ENCODE measurements at places on chromosomes 6 and 20. TPM values are rescaled to one million over a fixed set of nuclear protein-coding genes. Genes with fewer than 3 reads are reported as not detected.

GRCh38 chr6:75602246-75603105 lies 796 bp downstream of the SENP6 start:
- DNase-seq, result peak; percentile 48

DNA sequence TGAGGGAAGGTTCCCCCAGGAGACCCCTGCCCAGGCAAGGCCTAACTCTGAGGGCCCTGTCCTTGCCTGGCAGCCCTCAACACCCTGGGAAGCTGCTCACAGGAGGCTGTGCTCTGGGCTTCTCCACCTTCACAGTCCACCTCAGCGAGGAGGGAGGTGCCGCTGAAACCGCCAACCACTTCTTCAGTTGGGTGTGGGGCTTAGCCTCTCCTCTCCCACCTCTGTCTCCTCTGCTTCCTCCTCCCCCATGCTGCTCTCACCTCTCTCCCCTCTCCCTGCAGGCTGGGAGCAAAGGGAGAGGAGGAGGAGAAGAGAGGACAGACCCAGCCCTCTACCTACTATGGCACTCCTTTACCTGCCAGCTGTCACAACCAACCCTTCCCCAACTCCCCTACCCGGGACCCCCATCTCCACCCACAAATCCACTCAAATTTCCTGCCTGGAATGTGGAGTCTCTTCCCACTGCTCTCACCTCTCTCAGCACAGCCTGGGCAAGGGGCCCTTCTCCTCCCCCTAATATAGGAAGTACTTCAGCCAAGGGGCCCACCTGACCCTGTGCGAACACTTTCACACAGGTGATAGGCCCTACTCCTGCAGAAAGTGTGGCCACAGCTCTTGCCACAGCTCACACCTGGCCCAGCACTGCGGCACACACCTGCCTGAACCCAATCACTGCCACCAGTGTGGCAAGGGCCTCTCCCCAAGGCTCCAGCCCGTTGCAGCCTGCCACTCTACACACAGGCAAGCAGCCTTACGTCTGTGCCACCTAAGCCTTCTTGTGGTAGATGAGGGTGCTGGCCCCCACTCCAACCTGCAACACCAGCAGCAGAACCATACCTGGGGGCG lies 7.2 kb downstream of the RING1 start:
- no peak for DNase-seq

DNA sequence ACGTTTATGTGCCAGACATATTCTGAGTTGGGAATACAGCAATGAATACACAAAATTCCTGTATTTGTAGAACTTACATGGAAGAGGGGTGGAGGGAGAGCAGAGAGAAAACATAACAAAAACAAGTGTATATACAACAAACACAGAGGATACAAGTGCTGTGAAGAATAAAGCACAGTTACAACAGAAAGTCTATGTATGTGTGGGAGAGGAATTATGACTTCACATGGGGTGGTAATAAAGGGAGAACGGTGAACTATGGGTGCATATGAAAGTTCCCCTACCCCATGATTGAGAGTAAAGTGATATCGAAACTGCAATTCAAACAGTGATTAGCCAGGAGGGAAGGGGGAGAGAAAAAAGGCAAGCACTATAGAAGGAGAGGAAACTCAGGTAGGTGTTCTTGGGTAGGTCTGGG lies 24.6 kb downstream of the HBS1L start:
- no peak for DNase-seq

GRCh38 chr6:116419069-116419786 lies 41.9 kb upstream of the CALHM6 start:
- DNase-seq, result no peak

DNA sequence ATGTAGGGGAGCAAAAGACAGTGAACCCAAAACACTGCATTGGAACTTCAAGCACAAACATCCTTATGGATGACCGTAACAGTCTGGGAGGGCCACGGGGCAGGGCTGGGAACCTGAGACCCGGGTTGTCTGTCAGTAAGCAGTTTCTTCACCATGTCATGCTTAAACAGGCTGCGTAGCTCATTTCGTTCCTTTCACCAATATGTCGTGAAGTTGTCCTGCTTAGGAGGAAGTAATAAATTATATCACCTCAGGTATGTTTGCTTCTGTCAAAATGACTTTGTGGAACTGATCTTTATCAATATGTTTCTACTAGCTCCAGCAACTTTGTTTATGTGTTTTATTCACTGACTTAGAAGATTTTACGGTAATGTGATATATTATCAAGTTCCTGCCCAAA lies 12.4 kb upstream of the MAK start:
- DNase-seq, result no peak

- no peak for DNase-seq
Observed at GRCh38 chr6:119442776-119443184, 93.2 kb upstream of the MAN1A1 start.

- DNase-seq, result no peak
Observed at GRCh38 chr6:47603995-47604394, 94.4 kb upstream of the ADGRF4 start.

- DNase-seq, result no peak
Observed at GRCh38 chr6:138923561-138923960, 64.5 kb downstream of the REPS1 start.

DNA sequence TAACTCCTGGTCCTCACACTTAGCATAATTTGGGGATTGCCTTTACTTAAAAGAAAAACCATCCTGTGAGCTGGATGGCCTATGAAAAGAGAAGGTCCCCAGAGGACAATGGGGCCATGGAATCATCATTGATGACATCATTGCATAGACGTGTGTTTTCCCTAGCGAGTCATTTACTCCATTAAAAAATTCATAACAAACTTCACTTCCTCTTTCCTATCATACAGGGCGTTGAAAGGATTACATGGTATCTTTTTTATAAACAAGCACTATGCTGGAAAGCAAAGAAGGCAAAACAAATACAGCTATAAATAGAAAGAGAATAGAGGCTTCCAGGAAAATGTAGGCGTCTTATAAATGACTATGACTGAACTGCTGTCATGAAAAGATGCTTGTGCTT lies 11.3 kb upstream of the COL12A1 start:
- no peak for DNase-seq

The FRK gene
- total RNA-seq, result not detected

- no peak for DNase-seq
Observed at GRCh38 chr6:125843593-125843992, 52.8 kb downstream of the NCOA7 start.

The IDH3B gene
- 121 TPM for total RNA-seq

DNA sequence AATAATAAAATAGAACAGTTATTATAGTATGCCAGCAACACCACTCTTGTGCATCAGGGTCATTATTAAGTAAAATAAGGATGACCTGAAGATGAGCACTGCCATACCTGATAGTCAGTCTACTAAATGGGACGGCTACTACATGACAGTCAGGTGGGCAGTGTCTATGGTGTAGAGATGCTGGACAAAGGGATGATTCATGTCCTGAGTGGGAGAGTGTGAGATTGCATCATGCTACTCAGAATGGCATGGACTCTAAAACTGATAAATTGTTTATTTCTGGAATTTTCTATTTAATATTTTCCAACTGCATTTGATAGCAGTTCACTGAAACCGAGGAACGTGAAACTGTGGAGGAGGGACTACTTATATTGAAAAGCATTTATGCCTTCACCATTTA lies 38.8 kb downstream of the SNX9 start:
- DNase-seq, result no peak

DNA sequence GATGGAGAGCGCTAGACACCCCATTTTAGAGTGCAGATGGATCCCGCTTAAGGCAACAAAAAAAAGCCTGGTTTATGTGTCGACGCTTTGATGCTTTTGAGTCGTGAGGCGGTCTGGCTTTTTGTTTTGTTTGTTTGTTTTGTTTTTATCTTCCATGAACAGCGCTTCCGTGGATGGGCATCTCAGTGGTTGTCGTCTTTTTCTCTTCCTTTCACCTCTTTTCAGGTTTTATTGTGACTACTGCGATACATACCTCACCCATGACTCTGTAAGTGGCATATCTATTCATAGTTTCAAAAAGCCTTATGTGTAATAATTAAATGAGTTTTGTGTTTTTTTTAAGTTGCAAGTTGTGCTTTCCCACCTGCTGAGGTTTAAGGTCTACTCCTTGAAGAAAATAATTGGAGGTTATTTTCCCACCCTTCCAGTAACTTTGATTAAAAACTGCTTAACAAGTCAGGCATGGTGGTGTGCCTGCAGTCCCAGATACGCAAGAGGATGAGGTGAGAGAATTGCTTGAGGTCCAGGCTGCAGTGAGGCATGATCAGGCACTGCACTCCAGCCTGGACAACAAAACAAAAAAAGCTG lies 476 bp downstream of the SNRPC start:
- DNase-seq, result no peak

GRCh38 chr20:61443443-61444126 lies 191.5 kb downstream of the CDH4 start:
- DNase-seq, result no peak

GRCh38 chr6:139186242-139186641 lies 51.4 kb downstream of the HECA start:
- DNase-seq, result no peak

DNA sequence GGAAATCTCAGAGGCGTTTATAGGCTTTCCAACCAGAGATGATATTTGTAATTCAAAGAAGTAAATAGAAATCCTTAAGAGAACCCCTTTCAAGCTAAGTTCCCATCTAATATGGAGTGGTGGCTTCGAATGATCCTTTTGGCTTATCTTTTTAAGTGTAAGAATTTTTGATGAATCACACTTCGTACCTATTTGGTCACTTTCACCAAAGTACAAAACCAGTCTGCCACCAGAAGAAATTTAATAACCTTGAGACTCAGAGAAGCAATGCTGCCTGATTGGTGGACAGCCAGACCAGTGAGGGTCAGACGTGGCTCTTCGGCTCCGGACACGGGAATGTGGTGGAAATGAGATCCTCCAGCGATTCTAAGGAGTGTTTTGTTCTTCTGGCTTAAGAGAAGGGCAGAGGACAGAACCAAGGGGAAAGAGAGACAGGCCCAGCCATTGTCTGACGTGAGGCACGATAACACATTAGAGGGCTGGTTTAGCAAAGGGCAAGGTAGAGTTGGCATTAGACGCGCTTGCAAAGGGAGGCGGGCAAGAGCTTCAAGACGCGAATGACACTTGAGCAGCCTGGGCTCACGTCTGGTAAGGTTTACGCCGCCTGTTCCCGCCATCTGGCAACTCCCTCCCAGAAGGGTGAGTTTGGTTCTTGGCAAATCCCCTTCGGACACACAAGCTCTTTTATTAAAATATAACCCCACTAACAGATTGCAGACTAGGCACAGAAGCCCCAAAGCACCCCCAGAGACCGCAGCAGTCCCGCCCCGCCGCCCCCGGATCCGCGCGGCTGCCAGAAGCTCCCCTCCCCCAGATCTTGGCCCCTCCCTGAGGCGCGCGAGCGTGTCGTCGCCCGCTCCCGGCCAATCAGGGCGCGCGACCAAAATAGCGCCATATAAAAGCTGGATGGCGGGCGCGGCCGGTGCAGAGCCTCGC lies 50.0 kb upstream of the EZR start:
- peak; percentile 99 for DNase-seq

DNA sequence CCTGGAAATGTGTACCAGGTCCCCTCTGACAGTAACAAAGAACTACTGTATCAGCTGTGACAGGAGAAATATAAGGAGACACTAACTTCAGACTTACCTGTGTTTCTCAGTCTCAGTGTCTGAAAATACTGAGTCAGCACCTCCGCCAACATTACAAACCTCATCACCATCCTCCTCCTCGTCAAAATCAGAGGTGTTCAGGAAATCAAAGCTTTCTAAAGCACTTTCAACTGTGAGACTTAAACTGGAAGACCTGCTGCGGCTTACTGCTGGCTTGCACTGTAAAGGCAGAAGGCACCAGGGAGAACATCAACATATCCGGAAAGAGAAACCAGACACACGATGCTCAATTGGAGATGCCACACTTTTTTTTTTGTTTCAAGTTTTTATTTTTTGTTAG lies 40.3 kb upstream of the ARMH2 start:
- DNase-seq, result peak; percentile 33

DNA sequence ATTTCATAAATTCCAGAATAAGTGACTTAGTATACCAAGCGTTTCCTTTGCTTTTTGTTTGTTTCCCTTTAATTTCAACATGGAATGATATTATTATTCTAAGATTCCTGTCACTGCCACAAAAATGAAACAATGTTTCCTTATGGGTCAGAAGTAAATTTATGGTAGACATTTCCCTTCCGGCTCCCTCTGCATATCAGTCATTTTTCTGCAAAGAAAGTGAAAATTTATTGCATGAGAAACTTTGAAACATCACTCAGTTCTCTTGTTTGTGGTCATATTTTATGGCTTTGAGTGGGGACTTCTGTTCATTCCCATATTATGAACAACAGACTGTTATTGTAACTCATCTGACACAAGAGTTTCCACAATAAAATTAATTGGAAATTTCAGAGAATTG lies 97.8 kb downstream of the NKAIN2 start:
- DNase-seq, result no peak

The SYNE1 gene
- 186 TPM for total RNA-seq

DNA sequence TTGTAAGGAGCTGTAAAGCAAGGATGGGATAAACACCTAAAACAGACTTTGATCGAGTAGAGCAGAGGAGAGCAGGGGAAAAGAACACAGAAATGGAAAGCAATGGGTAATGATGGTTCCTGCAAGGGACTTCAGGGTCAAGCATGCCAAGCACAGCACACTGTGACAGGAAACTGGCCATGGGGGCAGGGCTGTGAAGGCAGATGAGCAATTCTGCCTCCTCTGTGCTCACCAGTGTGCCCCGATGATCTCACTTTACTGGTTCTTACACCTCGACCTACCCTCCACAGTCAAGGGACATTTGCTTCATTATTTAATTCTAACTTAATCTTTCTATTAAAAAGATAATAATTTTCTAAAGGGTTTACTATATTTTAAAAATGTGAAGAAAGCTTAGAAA lies 21.6 kb upstream of the MYB start:
- DNase-seq, result no peak

- no peak for DNase-seq
Observed at GRCh38 chr6:166959911-166960608, 3.7 kb upstream of the RNASET2 start.

The CALHM4 gene
- total RNA-seq, result not detected

DNA sequence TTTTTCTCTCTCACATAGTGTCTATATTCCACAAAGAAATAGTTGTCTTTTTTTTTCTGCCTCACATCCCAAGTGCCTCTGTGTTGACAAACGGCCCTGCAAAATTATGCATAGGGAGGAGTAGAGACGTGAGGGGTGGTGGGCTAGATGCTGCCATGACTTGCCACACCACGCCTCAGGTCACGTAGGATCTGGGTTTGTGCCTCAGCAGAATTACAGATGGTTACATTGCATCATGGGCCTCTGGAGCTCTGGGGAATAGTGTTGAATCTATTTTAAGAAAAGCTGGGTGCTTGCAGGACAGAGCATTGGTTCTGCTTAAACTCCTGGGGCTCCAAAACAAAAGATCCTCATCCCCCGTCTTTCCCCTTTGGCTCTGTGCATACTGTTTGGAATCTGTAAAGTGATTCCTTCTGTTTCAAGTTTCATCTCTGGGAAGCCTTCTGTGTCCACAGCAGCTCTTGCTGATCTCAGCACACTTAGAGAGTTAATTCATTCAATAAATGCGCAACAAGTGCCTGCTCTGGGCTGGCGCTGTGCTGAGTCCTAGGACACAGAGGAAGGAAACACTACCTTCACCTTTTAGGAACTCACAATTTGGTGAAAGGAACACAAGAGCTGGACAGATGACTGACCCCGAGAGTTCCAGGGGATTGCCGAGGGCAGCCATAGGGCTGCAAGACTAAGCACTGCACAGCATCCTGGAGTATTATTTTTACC lies 2.4 kb downstream of the FANCE start:
- DNase-seq, result no peak

All from naive thymus-derived CD8-positive, alpha-beta T cell (primary cell).